ENCODE measurements at places on chromosomes 12 and 14. TPM values are rescaled to one million over a fixed set of nuclear protein-coding genes. Genes with fewer than 3 reads are reported as not detected.

Gene TSPAN11
- 1.0 TPM for total RNA-seq

Gene CD4
- total RNA-seq, result 0.15 TPM

Gene PTGER2
- 34.5 TPM for total RNA-seq

Gene RBM23
- 79.3 TPM for total RNA-seq

Data from smooth muscle cell of trachea (primary cell).